ENCODE measurements at places on chromosomes 4 and X.

GRCh38 chrX:82127228-82128123, 925.6 kb downstream of the SH3BGRL start:
- no peak for DNase-seq

DNA sequence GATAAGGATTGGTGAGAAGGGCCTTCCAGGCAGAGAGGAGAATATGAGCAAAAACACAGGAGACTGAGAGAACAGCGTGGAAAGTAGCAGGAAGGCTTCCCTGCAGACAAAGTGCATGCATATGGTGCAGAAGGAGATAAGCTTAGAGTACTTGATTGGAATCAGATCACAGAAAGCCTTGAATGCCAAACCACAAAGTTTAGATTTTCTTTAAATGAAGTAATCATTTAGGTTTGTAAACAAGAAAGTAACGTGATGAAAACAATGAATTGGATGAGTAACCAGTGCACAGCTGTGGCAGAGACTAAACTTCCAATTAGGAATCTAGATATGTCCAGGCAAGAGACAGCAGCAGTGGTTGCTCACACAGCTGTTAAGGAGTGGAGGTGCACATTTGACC, 83.8 kb upstream of the C1QTNF7 start:
- no peak for DNase-seq

DNA sequence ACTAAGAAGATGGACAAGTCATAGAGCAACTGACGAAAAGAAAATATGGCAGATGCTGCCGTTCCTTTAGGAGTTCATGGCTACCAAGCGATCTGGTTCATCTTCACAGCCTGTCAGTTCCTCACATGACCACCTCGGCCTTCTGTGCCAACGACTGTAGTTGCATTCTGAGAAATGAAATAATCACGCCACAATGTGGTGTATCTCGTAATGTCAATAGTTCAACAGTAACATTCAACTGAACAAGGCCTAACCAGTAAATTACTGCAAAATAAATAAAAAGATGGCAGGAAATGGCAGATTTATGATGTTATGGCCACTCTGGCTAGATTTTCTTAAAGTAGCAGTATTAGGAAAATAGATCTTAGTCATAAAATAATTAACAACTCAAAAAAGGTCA, 4.4 kb downstream of the GPRIN3 start:
- DNase-seq: no peak

- DNase-seq: no peak
Observed at GRCh38 chr4:98383431-98384106, 122.4 kb downstream of the RAP1GDS1 start.

All from NCI-H1105 treated with DMSO at 0.1 percent for 48 hours (cell line).